Neural progenitor cell (in vitro differentiated cells): ENCODE measurements at places on chromosomes 1 and 21. TPM values are rescaled to one million over a fixed set of nuclear protein-coding genes. Genes with fewer than 3 reads are reported as not detected.

- DNase-seq = peak; percentile 76
These were observed 29.3 kb upstream of the C1QA start for GRCh38 chr1:22607154-22607553.

DNA sequence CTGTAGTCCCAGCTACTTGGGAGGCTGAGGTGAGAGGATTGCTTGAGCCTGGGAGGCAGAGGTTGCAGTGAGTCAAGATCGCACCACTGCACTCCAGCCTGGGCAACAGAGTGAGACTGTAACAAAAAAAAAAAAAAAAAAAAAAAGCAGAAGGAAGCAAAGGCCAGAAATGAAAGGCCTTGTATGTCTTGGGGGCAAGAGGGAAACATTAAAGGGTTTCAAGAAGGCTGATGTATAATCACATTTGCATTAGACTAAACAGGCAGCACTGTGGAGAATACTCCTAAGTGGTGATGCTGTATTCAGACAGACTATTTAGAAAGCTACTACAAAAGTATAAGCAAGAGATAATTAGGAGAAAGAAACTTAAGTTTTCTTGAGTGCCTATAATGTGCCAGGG lies 10.4 kb downstream of the ANP32E start:
- DNase-seq = no peak

- DNase-seq = no peak
These were observed 101.5 kb downstream of the ACTL8 start for GRCh38 chr1:17856496-17857108.

DNA sequence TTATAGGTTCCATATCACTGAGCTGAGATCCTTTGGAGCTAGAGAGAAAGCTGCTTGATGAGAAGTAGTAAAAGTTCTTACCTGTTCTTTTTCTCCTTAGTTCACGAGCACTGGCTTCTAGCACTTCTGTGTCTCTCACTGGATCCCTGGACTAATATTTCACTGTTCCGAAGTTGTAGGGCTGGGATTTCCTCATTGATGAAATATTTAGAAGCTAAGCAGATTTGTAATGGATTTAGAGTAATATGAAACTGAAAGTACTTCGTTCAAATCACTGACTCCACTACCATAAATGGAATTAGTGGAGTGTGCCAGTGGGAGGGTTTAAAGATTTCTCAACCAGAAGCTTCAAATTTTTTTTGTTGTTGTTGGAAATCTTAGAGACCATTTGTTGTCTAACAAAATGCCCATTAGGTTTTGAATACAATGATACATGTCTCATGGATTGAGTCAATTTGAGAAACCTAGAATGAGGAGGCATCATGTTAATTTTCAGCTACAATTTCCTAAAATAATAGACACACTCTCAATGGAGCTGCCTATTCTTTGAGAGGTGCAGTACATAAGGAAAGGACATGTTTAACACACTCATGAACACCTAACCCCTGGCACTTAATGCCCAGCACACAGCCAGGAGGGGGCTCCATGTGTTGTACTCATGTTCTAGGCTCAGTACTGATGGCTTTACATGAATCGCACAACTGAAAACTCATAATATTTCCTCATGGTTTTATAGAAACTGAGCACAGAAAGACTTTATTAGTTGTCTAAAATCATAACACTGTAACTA lies at the start of gene GBP1:
GBP1 (minus strand) TSS at position 130 of the 790 bp plus-strand sequence. CDS start 1,974 bp downstream, outside the sequence.
- no peak for DNase-seq

TFF2 gene
- not detected in 2 replicates for total RNA-seq
